Fibroblast of the aortic adventitia (primary cell): ENCODE measurements at places on chromosomes 11 and 22. TPM values are rescaled to one million over a fixed set of nuclear protein-coding genes. Genes with fewer than 3 reads are reported as not detected.
A peak's percentile ranks its signal among the peaks of the same experiment; 100 is the strongest.

GRCh38 chr22:47165338-47166032, 403.0 kb downstream of the TBC1D22A start:
- no peak for DNase-seq

- peak; percentile 80 for DNase-seq
These were observed at the start of gene LZTR1 for GRCh38 chr22:20981787-20982562. LZTR1 (plus strand) TSS chr22:20982297; CDS start chr22:20982372, 75 bp downstream.

DNA sequence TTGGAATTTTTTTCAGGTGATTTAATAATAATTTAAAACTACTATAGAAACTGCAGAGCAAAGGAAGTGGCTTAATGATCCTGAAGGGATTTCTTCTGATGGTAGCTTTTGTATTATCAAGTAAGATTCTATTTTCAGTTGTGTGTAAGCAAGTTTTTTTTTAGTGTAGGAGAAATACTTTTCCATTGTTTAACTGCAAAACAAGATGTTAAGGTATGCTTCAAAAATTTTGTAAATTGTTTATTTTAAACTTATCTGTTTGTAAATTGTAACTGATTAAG, 3.4 kb downstream of the MALAT1 start:
- no peak for DNase-seq

DNA sequence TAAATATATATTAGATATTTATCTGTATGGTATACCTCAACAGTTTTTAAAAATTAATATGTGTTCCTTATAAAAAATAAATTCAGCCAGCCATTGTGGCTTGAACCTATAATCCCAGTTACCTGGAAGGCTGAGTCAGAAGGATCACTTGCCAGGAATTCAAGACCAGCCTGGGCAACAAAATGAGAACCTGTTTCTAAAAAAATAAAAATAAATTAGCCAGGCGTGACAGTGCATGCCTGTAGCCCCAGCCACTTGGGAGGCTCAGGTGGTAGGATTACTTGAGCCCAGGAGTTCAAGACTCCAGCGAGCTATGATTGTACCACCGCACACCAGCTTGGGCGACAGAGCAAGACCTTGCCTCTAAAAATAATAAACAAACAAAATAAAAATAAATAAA, 54.9 kb downstream of the PHF21A start:
- no peak for DNase-seq

- DNase-seq: no peak
These were observed 34.8 kb upstream of the POU2AF1 start for GRCh38 chr11:111413849-111414248.

GRCh38 chr22:40421941-40422340, 51.5 kb downstream of the SGSM3 start:
- DNase-seq: no peak

DNA sequence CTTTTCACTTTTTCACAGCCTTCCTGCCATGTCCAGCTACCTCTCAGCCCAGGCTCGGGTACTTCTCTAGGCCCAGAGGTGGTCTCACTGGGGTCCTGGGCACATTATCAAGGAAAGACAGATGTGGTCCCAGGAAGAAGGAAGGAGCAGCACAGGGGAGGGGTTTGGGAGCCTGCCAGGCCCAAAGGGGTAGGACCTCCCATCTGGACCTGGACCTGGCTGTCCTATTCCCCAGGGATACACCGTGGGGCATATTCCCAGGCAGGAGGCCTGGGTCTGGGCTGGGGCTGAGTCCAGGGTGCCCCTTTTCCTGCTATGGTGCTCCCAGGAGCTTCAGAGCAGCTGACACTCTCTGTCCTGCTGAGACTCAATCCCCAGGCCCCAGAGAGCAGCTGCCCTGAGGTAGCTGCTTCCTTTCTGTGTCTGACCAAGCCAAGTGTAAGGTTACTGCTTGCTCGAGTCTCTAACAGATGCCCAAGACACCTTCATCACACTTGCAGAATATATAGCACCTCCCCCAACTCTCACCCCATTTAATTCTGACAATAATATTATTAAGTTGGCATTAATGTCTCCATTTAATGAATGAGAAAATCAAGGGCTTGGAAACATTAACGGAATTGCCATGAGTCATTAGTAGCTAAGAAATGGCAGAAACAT, 232.0 kb downstream of the BUD13 start:
- DNase-seq: no peak

Gene OVCH2
- total RNA-seq: not detected in 2 replicates

- no peak for DNase-seq
These were observed 57.8 kb downstream of the BRD1 start for GRCh38 chr22:49769691-49770546.

- DNase-seq: no peak
These were observed 78.9 kb upstream of the BIRC3 start for GRCh38 chr11:102238391-102238821.

GRCh38 chr22:35483730-35484129, 56.9 kb upstream of the RASD2 start:
- DNase-seq: no peak

Gene KCNQ1
- total RNA-seq: not detected in 2 replicates

Gene TTC36
- 0.81 TPM in 1 of 2 replicates, not detected in the other for total RNA-seq

DNA sequence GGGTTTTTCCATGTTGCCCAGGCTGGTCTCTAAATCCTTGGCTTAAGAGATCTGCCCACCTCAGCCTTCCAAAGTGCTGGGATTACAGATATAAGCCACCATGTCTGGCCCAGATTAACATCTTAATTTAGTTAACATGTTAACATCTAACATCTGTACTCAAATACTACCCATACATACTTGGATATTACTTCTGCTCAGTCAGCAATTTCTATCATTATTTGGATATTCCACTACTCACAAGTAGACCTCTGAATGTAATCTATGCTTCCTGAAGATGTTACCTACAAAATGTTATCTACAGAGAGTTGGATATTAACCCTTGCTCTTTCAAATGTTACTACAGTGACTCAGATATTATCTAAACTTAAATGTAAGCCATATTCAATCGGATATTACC, 4.0 kb downstream of the CCKBR start:
- DNase-seq: no peak

- DNase-seq: no peak
These were observed 5.2 kb downstream of the IFT27 start for GRCh38 chr22:36770513-36771231.
